Heart right ventricle (tissue), 16 donors: ENCODE measurements at places on chromosomes 4 and X. TPM values are rescaled to one million over a fixed set of nuclear protein-coding genes. Genes with fewer than 3 reads are reported as not detected.

GYPA gene
- not detected for total RNA-seq

KLHL15 gene
- total RNA-seq, result 5.3 TPM

TRIM2 gene
- 31.7 TPM for total RNA-seq

DNA sequence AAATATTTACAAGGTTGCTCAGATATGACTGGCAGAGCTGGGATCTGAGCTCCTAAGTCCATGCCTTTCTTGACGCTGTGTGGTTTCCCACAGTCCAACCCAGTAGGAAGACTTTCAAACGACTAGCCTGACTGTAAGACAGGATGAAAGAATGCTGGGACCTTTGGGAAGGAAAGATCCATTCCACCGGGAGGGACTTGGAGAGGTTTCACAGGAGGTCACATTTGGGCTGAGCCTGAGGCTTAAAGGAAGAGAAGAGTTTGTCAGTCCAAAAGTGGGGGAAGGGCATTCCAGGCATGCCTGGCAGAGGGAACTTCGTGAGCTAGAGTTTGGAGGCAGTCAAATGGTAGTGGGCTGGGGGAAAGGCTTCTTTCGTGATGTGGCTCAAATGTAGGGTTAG is 1.5 kb downstream of the STARD8 start:
- H3K27ac ChIP-seq, result no peak overlapping the region
- no peak for DNase-seq
- peaks cover 4% of the 10 kb centered on the region for H3K4me1 ChIP-seq
- H3K27me3 ChIP-seq, result peaks cover 36% of the 10 kb centered on the region
- no peaks in the 10 kb centered on the region for H3K36me3 ChIP-seq

DNA sequence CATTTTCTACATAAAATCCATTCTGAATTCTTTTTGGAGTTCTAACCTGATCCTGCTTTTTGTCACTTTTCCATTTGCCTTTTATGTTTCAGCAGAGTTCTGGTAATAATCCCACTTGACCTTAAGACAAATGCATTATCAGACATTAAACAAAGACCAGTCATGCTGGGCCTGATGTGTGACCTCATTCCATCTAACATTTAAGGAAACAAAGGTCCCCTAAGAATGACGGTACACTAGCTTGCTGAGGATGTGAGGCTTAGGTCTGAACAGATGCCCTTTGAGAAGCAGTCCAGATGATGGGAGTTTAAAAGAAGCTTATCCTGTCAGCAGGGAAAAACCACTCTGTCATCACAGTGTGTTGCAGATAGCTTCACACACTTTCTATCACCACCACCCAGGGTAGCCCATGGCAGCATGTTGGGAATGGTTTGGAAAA is 38.1 kb upstream of the PDE5A start:
- H3K4me3 ChIP-seq, result no peak overlapping the region
- peaks cover 2% of the 10 kb centered on the region for H3K4me1 ChIP-seq
- no peak overlapping the region for H3K27ac ChIP-seq

DNA sequence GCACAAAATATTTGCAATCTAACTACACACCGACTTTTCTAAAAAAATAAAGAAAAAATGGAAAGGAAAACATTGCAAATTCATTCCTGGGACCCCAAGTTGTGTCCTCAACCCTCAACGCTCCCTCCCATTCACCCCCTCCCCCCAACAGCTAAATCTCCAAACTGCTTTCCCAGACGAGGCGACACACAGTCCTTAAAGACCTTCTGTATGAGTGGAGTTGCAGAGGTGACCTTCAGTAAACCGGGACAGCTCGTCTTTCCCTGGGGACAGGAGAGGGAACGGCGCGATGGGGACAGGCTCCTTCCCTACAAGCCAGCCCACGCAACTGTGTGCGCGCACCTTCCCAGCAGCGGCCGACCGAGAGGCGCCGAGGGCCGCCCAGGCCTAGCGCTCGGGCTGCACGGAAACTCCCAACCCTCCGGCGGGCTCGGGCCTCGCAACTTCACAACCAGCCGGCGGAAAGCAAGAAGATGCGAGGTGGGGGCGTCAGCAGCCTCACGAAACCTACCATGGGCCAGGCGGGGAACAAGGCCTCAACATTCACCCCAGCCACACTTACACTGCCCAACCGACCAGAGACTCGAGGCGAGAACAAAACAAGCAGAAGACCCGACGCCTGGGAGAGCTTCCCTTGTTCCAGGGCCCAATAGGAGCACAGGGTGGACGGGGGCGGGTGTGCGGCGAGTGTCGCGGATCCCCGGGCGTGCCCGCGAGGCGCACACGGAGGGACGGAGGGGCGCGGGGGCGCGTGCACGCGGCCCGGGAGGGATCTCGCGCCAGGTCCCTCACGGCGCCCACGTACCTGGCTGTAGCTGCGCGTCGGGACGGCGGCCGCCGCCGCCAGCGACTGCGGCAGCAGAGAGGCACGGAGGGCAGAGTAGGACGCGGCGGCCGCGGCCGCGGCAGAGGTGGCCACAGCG is 763 bp downstream of the GRSF1 start:
- no peaks in the 10 kb centered on the region for H3K36me3 ChIP-seq
- peaks cover 36% of the 10 kb centered on the region for H3K4me1 ChIP-seq
- H3K27ac ChIP-seq, result peak overlapping the region; percentile 81
- H3K27me3 ChIP-seq, result no peaks in the 10 kb centered on the region
- peak overlapping the region; percentile 88 for H3K4me3 ChIP-seq

GRCh38 chr4:48184882-48185281 is 50.8 kb upstream of the TXK start:
- H3K4me1 ChIP-seq, result peaks cover 5% of the 10 kb centered on the region
- no peaks in the 10 kb centered on the region for H3K36me3 ChIP-seq
- DNase-seq, result no peak
- no peak overlapping the region for H3K27ac ChIP-seq

- no peaks in the 10 kb centered on the region for H3K36me3 ChIP-seq
- H3K27me3 ChIP-seq, result no peaks in the 10 kb centered on the region
- no peak overlapping the region for H3K4me3 ChIP-seq
- H3K4me1 ChIP-seq, result no peaks in the 10 kb centered on the region
These were observed 385.6 kb downstream of the PRDM5 start for GRCh38 chr4:120536884-120537283.

GRCh38 chr4:86098691-86099090 is 261.2 kb downstream of the MAPK10 start:
- no peak for DNase-seq
- no peak overlapping the region for H3K27ac ChIP-seq
- no peaks in the 10 kb centered on the region for H3K4me1 ChIP-seq
- H3K4me3 ChIP-seq, result no peak overlapping the region

DNA sequence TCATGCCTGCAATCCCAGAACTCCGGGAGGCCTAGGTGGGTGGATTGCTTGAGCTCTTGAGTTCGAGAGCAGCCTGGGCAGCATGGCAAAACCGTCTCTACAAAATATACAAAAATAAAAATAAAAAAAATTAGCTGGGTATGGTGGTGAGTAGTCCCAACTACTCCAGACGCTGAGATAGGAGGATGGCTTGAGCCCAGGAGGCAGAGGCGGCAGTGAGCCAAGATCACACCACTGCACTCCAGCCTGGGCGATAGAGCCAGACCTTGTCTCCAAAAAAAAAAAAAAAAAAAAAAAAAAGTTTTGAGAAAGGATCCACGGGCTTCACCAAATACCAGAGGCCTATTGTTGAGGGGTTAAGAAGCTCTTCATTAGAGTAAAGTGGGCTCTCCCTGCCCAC is 8.0 kb downstream of the SUPT20HL2 start:
- no peaks in the 10 kb centered on the region for H3K36me3 ChIP-seq
- no peaks in the 10 kb centered on the region for H3K27me3 ChIP-seq
- H3K4me3 ChIP-seq, result no peak overlapping the region
- no peaks in the 10 kb centered on the region for H3K4me1 ChIP-seq

DNA sequence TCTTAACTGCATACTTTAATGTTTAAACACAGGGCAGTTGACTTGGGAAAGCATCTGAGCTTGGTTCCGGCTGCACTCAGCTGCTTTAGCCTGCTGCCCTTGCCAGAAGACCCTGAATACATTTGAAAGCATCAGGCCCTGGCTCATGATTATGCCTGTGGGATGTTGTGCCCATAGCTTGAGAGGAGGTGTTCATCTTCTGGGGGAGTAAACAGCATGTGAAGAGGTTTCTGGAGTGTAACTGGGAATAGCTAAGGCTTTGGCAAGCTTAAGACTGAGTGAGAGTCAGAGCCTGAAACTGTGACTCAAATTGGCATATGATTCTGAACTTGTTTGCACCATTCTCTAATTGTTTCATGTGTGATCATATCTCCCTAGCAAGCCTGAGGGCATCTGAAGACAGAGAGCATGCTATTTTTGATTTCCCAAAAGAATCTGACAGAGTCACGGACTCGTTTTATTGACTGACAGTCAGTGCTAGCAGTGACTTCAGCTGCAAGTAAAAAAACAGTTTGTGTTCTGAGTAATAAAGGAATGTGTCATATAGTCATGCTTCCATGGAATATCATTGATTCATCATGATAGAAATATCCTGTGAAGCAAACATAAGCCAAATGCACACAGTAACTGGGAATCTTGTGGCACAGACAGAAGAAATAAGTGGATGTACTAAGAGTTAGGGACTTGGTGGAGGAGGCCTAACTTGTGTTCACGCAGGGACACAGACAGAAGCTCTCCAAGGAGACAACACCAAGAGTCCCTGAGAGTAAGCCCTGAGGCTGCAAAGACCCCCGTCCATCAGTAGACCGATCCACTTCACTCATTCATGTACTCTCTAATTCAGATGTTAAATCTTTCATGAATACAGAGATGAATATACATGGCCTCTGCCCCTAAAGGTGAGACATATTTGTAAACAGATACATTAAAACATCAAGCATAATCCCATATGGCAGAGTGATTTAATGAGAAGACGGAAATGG is 100.7 kb downstream of the SYNPO2 start:
- peak overlapping the region; percentile 66 for H3K27ac ChIP-seq
- no peaks in the 10 kb centered on the region for H3K36me3 ChIP-seq
- peaks cover 50% of the 10 kb centered on the region for H3K4me1 ChIP-seq
- no peak for DNase-seq

- H3K27me3 ChIP-seq, result no peaks in the 10 kb centered on the region
- H3K4me3 ChIP-seq, result no peak overlapping the region
- no peak for DNase-seq
- H3K4me1 ChIP-seq, result no peaks in the 10 kb centered on the region
These were observed 49.1 kb upstream of the FBXW7 start for GRCh38 chr4:152585023-152585441.

GRCh38 chr4:137495578-137495977 is 36.7 kb downstream of the PCDH18 start:
- H3K4me3 ChIP-seq, result no peak overlapping the region
- H3K27me3 ChIP-seq, result no peaks in the 10 kb centered on the region

DNA sequence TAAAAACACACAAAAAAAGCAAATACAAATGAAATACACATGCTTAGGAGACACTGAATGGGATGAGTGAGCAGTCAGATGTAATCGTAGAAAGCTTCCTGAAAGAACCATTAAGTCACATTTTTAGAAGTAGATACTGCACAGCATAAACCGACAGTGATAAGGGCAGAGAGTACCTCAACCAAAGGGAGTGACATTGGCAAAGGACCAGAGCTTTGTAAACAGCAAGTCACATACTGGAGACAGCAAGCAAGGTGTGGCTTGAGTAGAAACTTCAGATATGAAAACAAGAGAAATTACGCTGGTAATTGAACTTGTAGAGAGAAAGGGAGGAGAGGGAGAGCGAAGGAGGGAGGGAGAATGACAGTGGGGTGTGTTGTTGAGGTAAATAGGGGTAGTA is 92.0 kb downstream of the CHRDL1 start:
- H3K4me1 ChIP-seq, result no peaks in the 10 kb centered on the region
- no peaks in the 10 kb centered on the region for H3K27me3 ChIP-seq
- no peaks in the 10 kb centered on the region for H3K36me3 ChIP-seq
- H3K4me3 ChIP-seq, result no peak overlapping the region
- no peak for DNase-seq
- no peak overlapping the region for H3K27ac ChIP-seq

DNA sequence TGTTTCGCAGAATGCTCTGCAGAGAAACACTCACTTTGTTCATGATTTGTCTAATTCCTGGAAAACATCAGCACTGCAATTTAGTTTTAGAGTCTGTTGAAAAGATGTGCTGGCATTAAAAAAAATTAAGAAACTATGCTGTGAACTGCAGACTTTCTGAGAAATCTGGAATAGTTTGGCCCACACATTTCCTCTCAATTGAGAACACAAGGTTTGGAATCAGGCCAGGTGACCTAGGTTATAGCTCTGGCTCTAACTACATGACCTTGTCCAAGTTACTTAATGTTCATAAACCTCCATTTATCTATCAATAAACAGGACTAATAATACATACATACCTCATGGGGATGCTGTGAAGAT is 61.4 kb upstream of the ENPEP start:
- no peak overlapping the region for H3K4me3 ChIP-seq
- no peak for DNase-seq
- H3K4me1 ChIP-seq, result no peaks in the 10 kb centered on the region
- no peaks in the 10 kb centered on the region for H3K36me3 ChIP-seq
- no peak overlapping the region for H3K27ac ChIP-seq

DNA sequence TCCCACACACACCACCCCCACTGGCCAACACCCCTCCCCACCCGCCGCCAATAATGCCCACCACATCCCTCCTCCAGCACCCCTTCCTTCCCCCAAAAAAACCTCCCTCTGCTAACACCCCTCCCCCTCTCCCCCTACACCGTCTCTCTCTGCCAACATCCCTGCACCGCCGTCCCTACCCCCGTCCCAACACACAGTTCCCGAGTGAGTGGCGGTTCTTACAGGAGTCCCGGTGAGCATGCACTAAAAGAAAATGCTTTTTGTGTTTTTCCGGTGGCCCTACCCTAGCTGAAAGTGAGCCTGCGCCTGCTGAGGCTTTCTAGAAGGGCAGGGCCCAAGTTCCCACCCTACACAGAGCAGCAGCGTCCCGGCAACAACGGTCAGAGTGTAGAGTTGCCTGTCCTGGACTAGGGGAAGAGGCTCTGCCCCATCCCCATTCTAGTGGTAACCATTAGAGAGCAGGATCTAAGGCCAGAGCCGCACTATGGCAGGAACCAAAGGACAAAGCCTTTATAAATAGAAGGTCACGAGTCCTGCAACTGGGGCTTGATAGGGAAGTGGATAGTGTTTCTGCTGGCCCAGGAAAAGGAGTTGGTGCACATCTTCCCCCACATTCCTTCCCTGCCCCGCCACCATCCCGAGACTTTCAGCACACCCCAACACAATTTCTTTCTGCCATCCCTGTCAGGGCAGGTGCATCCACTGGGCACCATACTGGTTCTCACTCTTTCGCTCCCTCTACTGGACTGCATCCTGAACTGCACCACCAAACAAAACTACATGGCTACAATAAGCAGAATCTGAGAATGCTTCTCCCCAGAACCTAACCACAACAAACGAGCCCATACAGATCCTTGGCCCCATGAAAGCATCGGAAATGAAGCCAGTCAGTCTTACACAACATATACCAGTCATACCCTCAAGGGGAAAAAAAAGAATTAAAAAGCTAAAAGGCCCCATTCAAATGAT is 78.1 kb upstream of the PAGE3 start:
- H3K4me3 ChIP-seq, result no peak overlapping the region
- DNase-seq, result peak; percentile 7
- no peaks in the 10 kb centered on the region for H3K27me3 ChIP-seq
- H3K4me1 ChIP-seq, result no peaks in the 10 kb centered on the region

GRCh38 chr4:113435893-113436292 is 325.6 kb downstream of the CAMK2D start:
- DNase-seq, result peak; percentile 16
- no peaks in the 10 kb centered on the region for H3K36me3 ChIP-seq
- H3K27me3 ChIP-seq, result no peaks in the 10 kb centered on the region
- peak overlapping the region; percentile 57 for H3K27ac ChIP-seq
- H3K4me3 ChIP-seq, result no peak overlapping the region
- peaks cover 16% of the 10 kb centered on the region for H3K4me1 ChIP-seq
